ENCODE measurements at places on chromosomes 5 and 9. TPM values are rescaled to one million over a fixed set of nuclear protein-coding genes. Genes with fewer than 3 reads are reported as not detected.

COL5A1 gene
- polyA plus RNA-seq = 102 TPM

DNA sequence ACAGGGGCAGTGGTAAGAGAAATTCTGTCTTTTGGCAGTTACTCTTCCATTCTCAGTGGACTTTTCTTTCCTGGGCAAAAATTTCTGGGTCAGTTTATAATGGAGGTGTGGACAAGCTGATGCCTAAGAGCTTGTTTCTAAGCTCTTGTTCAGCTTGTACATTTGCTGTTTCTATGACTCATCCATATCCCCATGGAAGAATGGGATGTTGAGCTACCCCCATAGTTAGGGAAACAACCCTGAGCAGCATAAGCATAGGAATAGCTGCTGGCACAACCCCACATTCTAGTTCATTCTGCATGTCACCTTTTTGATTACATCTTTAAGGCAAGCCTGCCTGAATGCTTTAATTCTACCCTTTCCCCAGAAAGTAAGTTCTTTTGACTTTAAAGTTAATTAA, 173.3 kb downstream of the PSAT1 start:
- no peak for DNase-seq

SQSTM1 gene
- polyA plus RNA-seq = 97.8 TPM

DNA sequence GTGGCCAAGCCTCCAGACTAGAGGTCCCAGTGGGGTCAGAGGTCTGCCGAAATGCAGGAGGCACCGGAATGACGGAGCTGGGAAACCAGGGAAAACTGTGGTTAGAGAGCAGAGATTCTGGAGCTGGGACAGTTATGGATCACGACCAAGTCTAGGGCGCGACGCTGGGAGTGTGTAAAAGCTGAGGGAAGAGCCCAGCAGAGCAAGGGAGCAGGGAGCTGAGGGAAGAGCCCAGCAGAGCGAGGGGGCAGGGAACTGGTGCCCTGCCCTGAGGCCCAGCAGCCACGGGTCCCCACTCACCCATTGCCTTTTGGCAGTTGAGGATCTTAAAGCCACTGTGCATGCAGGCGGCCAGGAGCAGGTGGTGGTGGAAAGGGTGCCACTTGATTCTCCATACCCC, 12.5 kb downstream of the MRPL41 start:
- DNase-seq = no peak

PDCD1LG2 gene
- polyA plus RNA-seq = not detected

DNA sequence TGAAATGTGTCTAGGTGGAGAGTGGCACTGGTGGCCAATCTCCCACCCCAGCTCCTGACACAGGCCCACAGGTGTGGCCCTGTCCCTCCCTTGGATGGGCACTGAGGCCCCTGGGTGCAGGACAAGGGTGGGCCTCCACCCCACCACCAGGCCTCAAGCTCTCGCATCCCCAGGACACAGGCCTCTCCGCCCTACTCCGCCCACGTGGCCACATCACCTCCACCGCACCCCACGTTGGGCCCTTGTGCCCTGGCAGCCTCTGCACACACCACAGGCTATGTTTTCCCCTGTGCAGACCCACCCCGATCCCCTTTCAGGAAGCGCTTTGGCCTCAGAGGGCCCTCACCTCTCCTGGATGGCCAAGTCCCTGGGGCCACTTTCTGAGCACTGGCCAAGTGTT, 54.7 kb downstream of the SECISBP2 start:
- DNase-seq = no peak

DNA sequence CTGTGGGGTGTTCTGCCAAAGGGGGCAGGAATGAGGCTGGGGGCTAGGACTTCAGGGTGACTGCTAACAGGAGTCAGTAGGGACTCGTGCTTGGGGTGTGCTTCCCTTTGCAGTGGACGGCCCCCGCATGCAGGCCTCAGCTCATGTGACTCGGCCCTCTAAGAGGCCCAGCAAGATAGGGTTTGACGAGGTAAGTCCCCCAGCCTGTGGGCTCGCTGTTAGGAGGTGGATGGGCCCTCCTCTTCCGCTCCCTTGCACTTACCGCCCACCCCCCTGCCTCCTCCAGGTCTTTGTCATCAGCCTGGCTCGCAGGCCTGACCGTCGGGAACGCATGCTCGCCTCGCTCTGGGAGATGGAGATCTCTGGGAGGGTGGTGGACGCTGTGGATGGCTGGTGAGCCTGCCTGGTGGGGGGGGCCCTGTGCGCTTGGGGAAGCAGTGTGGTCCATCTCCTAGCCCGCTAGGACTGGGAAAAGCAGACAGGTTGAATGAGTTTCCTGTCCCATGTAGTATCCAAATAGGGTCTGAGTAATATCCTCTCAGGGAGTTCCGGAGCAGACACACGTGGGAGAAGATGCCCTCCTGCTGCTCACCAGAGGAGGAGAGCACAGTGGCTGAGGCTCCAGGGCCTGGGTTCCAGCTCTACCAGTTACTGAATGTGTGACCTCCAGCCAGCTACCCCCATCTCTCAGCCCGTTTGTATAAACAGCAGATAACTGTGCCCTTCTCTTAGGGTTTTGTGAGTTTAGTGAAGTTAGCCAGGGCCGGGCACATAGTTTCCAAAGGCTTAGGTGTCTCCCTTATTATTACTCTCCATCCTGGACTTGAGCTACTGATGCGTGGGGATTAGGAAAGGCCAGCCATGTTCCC, 8.2 kb downstream of the CERCAM start:
- DNase-seq = no peak

SLC36A3 gene
- 0.01 TPM for polyA plus RNA-seq

- DNase-seq = no peak
These were observed 117.1 kb downstream of the NUDT12 start for GRCh38 chr5:103445426-103446035.

DNA sequence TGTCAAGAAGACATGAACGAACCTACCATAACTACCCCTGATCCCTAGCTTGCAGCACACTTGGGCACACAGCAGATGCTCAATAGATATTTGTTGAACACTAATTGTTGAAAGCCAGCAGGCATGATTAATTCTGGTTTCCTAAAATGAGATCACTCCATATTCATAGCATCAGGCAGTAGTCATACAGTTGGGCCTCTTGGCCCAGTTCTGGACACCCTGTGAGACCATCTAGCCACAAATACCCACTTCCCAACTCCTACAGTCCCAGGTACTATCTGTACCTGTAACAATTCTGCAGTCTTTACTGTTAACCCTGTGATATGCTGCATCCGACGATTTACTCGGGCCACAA, 24.2 kb downstream of the P4HA2 start:
- no peak for DNase-seq

- DNase-seq = no peak
These were observed 985.3 kb upstream of the DMAC1 start for GRCh38 chr9:8784838-8785237.

BHMT2 gene
- polyA plus RNA-seq = 31.2 TPM

PRRX2 gene
- polyA plus RNA-seq = 1.3 TPM

DMRT3 gene
- polyA plus RNA-seq = 1.0 TPM

FAM221B gene
- polyA plus RNA-seq = 0.10 TPM

NPR2 gene
- polyA plus RNA-seq = 26.7 TPM

DNA sequence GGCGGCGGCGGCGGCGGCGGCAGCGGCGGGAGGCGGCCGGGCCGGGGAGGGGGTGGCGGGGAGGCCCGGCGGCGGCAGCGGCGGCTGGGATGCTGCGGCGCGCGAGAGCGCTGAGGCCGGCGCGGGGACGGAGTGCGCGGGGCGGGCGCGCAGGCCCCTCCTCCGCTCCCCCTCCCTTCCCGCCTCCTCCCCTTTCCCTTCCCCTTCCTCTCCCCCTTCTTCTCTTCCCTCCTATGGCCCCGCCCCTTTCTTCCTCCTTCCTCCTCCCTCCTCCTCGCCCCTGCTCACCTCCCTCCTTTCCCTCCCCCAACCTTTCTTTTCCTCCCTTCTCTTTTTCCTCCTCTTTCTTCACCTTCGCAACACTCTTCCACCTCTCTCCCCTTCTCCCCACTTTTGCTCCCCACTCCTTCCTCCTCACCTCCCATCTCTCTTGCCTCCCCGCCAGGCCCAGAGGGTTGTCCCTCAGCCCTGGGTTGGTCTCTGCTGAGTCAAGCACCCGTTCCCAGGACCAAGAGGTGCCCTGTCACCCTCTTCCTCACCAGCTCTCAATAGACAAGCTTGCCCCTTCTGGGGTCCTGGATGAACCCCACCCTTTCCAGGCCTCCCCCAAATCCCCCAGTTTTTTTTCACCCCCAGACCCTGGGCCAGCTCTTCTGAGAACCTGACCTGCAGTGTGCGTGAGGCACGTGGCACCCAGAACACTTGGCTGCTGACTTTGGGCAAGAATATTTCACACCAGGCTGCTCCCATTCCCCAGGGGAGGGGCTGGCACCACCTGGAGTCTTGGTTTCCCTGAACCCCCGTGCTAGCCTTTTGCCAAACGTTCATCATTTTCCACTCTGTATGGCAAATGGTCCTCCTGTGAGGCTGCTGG, at the start of gene SEMA4D:
Gene SEMA4D, minus strand, starts transcription at position 136 of the 874 bp plus-strand sequence. CDS start 92,657 bp downstream, outside the sequence.
- DNase-seq = peak; percentile 59

DNA sequence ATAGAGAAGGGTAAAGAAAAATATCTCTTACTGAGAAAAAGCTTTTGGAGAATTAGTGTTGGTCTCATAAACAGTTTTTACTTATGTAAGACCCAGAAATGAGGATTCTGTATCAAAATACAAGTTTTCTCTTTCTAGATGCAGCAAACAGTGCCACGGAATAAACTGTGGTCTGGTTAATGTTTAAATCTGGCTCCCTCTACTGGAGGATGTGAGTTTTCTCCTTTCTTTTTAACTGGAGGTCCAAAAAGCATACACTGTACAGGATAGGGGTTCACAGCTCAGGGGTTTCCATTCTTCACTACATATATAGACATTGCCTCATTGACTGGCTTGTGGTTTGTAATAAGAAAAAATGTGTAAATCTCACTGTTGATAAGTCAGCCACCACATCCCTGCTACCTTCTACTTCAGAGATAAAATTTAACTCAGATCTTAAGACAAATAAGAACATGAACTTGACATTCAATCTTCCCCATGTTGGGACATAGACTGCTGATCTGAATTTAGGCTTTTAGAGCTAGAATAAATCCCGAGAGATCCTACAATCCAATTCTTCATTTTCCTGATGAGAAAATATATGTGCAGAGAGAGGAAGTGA, 98.9 kb downstream of the CFAP95 start:
- peak; percentile 28 for DNase-seq

DNA sequence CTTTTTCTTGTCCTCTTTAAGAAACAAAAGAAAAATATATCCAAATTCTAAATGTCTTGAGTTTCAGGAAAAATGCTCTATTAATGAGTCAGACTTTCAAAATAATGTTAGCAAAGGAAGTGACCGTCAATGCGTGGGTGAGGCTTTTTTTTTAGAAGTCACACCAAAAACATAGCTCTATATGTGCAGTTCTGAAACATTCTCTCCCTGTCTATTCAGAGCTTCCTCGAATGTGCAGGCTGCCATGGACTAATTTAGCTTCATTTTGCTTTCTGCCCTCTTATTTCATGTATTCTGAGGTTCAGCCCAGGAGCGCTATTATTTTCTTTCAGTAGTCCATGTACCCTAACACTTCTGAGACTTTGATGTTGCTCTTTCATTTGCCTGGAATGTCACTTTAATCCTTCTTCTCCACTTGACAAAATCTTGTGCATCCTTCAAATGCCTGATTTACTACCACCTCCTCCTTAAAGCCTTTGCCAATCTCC, 72.5 kb upstream of the RASA1 start:
- DNase-seq = no peak

DNA sequence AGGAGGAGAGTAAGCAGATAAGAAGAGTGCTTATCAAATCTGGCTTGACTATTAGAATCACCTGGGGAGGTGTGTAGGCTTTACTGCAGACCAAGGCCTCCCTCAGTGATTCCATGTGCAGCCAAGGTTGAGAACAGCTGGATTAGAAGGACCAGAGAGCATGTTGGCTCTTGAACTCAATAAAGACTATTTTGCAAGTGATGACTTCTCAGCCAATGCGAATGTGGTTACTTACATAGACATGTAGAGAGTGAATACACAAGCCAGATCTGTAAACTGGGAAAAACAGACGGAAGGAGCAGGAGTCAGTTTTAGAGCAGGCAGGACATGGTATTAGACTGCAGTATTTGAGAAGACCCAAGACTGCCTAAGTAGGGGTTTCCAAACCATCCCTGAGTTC, 48.5 kb downstream of the MAMDC2 start:
- DNase-seq = no peak

HAVCR2 gene
- 10.9 TPM for polyA plus RNA-seq

SPATA31E1 gene
- not detected for polyA plus RNA-seq

GRCh38 chr5:41346609-41347008, 133.3 kb upstream of the C6 start:
- no peak for DNase-seq

GRCh38 chr9:125609744-125610143, 97.3 kb downstream of the MAPKAP1 start:
- DNase-seq = no peak

DNA sequence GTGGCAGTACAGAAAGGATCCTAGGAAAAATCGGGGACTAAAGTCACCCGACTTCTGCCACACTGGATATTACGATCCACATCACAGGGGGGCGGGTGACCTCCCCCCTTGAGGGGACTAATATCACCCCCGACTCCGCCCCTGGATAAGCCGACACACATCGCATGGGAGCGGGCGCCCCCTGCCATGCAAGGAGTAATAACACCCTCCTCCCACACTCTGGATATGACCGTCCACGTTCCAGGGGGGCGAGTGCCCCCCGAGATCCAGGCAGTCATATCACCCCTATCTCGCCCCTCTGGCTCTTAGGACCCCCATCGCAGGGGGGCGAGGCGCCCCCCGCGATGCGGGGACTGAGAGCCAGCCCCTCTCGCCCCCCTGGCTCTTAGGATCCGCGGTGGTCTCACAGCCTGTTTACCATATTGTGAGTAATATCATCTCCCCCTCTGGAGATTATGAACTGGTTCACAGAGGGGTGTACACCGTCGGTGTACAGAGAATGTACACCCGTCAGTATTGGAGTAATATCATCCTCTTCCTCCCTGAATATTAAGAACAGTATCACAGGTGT, 423.0 kb downstream of the DIRAS2 start:
- DNase-seq = no peak

- DNase-seq = no peak
These were observed 301.5 kb upstream of the ACTBL2 start for GRCh38 chr5:57784121-57784520.

DNA sequence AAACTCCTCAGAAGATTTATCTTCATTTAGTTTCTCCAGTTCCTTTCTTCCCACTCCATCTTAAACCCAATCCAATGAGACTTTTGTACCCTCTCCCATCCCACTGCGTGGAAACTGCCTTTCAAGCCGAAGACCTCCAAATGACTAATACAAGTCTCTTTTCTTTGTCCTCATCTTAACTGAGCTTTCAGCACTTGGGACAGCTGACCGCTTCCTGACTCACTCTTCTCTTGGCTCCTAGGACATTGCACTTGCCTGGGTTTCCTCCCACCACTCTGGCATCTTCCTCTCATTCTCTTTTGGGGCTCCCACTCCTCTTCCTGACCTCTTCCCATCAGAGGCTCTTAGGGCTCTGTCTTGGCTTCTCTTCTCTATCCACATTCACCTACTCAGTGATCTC, 243.7 kb downstream of the HSPA4 start:
- no peak for DNase-seq

PCDH12 gene
- 17.3 TPM for polyA plus RNA-seq

PDE4D gene
- polyA plus RNA-seq = 22.9 TPM

- no peak for DNase-seq
These were observed 61.7 kb downstream of the FBXL17 start for GRCh38 chr5:108320231-108320630.

GRCh38 chr5:132425009-132425937, 55.8 kb downstream of the SLC22A5 start:
- no peak for DNase-seq

All from right renal pelvis (tissue), 4 donors.